B cell (primary cell): ENCODE measurements at places on chromosomes 3 and 15. TPM values are rescaled to one million over a fixed set of nuclear protein-coding genes. Genes with fewer than 3 reads are reported as not detected.

DGKG gene
- total RNA-seq = 10.9 and 11.6 TPM in 2 replicates

- DNase-seq = no peak
Observed at GRCh38 chr3:60935709-60936108, 315.5 kb downstream of the FHIT start.

- DNase-seq = no peak
Observed at GRCh38 chr3:184022323-184022722, 4.6 kb upstream of the ABCC5 start.

DNA sequence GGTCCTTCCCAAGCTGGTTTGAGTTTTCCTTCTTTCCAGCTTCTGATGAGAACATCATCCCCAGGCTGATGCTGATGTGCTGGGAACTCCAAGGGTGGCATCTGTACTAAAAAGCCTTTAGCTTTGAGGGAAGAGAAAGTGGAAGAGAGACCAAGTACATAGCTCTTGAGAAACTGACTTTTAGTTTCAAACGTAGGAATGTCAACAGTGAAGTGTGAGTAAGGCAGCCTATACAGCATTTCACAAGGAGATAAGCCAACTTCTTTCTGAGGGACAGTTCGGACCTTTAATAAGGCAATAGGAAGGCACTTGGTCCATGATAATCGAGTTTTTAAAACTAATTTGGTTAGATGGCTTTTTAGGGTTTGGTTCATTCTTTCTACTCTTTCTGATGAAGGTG is 53.7 kb downstream of the DLG1 start:
- no peak for DNase-seq

DNA sequence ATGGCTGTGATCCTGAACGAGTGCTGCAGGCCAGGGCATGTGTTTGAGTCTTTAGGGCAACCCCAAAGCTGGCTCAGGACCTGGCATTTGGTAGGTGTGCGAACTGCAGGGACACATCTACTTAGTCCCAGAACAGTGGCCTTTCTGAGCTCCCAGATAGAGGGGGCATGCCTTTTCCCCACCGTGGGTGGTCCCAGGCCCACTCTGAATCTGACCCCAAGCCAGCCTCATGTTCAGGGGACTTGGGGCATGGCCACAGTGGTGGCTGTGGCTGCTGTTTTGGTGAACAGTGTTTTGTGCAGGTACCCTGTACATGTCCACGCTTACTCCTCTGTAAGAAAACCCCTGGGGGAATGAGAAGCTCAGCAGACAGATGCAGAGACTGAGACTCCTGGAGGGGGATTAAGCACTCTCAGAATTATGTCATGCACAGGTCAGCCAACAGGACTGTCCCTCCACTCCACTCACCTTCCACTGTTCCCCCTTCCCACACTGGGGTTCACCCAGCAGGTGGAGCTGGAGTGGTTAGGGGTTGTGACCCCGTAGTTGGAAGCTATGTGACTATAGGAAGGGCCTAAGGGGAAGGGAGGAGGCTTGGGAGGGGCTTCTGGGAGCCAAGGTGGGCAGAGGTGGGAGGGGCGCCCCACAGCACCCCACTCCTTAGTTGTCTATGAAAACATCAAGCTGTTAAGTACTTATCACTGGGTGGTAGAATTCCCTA is 16.4 kb downstream of the ESYT3 start:
- no peak for DNase-seq

DNA sequence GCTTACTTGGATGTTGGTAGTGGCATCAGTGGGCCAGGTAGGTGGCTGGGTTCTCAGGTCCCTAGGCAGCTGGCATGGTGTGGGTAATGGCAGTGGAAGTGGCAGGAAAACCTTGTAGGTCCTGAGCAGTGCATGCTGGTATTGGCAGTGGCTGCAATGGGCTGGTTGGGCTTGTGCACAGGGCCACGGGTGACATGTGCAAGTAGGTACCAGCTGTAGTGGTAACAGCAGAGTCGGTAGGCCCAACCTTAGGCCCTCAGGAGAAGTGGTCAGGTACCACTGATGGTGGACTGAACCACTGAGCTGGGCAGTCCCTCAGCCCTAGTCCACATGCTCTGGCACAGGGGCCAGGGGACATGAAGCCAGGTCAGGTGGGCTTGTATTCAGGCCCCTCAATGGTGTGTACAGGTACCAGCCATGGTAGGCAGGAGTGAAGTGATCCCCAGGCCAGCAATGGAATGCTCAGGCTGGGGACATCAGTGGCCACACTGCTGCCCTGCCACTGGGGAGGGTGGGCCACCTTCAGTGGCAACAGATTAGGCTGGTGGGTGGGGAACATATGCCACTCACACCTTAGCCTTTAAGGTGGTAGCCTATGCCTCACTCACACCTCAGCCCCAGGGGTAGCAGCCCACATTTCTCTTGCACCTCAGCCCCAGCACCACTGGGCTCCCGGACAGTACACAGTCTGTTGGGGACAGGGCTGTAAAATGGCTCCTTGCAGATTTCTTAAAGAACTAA is 118.1 kb downstream of the LRRK1 start:
- no peak for DNase-seq

DNA sequence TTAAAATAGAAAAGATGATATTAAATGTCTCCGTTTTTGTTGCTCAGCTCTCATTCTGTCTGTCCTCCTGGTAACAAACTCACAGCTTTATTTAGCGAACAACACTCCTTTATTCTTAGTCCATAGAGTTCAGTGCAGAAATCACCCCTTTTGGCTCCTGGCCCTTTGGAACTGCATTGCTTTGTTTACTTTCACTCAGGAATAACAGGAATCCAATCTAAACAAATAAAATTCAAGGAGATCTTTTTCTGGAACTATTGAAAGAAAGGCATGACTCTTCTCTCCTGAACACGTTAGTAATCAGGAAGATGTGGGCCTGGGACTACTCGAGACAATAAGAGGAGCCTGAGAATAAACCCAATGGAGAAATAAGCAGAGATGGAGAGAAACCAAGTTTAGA is 409.2 kb downstream of the DIPK2A start:
- DNase-seq = no peak

GRCh38 chr3:160949460-160949859 is 155.7 kb downstream of the B3GALNT1 start:
- DNase-seq = no peak
